ENCODE measurements at places on chromosomes 11 and 22. TPM values are rescaled to one million over a fixed set of nuclear protein-coding genes. Genes with fewer than 3 reads are reported as not detected.

- DNase-seq: peak; percentile 94
- H3K27ac ChIP-seq: peak within 1 kb of the TSS; percentile 98
- H3K36me3 ChIP-seq: no peaks in the 10 kb centered on the region
Measured at GRCh38 chr22:24592851-24593558, at the start of gene LRRC75B. LRRC75B (minus strand) TSS chr22:24593073; CDS start chr22:24593039, 34 bp downstream.

The OR2AT4 gene
- not detected for total RNA-seq

DNA sequence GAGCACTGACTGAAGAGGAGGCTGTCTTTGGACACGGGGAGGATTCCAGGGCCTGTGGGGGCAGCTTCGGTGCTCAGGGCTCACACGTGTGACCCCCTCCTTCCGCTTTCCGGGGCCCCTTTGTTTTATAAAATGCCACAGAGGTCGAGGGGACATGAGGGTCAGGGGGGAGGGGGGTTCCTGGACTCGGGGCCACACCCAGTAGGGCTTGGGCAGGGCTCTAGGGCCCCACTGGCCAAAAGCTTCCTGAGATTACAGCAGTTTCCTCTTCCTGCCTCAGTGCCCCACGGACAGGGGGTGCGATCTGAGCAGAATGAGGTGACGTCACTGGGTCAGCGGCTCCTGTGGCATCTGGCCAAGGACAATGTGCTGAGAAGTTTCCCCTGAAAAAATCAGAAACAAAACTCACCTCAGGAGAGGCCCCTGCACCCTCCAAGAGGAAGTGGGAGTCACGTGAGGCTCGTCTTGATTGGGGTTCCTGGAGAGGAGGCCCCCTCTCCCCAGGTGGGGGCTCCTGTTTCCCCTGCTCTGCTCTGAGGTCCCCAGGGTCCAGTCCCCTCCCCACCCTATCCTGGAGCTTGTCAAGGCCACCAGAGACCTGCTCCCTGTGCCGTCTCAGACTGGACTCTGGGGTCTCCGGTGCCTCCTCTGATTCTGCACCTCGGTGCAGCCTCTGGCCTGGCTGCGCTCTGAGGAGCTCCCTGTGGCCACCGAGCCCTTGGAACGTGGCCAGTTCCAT, 6.4 kb upstream of the IFITM3 start:
- H3K4me1 ChIP-seq: peaks cover 9% of the 10 kb centered on the region
- H3K4me3 ChIP-seq: no peak overlapping the region
- no peaks in the 10 kb centered on the region for H3K36me3 ChIP-seq
- H3K27ac ChIP-seq: no peak overlapping the region

The PLEKHB1 gene
- total RNA-seq: 4.8 TPM
